ENCODE measurements at places on chromosomes 4 and X.

DNA sequence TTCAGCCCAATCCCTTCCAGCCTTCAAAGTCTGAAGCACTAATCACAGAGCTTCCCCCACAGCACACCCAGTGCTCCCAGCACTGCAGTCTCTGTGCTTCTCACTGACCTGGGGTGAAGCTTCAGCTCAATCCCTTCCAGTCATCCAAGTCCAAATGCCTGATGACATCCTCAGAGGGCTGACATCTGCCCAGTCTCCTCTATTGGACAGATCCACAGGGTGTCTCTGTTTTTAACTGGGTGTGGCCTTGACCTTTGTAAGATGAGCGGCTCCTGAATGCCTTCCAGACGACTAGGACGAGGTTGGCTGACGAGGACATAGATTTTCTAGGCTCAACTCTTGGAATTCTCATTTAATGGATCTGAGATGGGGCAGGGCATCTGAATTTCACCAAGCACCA lies 7.6 kb upstream of the SLC2A9 start:
- no peak for DNase-seq

GRCh38 chr4:121190389-121190788 lies 26.3 kb upstream of the TNIP3 start:
- no peak for DNase-seq

- DNase-seq = peak; percentile 35
Measured at GRCh38 chrX:87338510-87338909, 179.1 kb upstream of the KLHL4 start.

- no peak for DNase-seq
Measured at GRCh38 chrX:47380268-47380667, 9.9 kb downstream of the ZNF157 start.

- no peak for DNase-seq
Measured at GRCh38 chr4:4856071-4857000, 3.1 kb upstream of the MSX1 start.

GRCh38 chrX:109704563-109704962 lies 28.5 kb downstream of the ACSL4 start:
- no peak for DNase-seq

DNA sequence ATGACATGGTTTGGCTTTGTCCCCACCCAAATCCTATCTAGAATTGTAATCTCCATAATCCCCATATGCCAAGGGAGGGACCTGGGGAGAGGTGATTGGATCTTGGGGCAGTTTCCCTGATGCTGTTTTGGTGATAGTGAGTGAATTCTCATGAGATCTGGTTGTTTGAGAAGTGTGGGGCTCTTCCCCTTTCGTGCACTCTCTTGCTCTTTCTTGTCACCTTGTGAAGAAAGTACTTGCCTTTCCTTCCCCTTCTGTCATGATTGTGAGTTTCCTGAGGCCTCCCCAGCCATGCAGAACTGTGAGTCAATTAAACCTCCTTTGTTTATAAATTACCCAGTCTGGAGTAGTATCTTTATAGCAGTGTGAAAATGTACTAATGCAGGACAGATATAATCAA lies 36.4 kb upstream of the FREM3 start:
- no peak for DNase-seq

GRCh38 chr4:2510351-2511259 lies 25.8 kb upstream of the FAM193A start:
- no peak for DNase-seq

- DNase-seq = peak; percentile 15
Measured at GRCh38 chrX:139881572-139881971, 51.3 kb downstream of the ATP11C start.

GRCh38 chr4:102537269-102537668 lies 36.1 kb downstream of the NFKB1 start:
- DNase-seq = no peak

DNA sequence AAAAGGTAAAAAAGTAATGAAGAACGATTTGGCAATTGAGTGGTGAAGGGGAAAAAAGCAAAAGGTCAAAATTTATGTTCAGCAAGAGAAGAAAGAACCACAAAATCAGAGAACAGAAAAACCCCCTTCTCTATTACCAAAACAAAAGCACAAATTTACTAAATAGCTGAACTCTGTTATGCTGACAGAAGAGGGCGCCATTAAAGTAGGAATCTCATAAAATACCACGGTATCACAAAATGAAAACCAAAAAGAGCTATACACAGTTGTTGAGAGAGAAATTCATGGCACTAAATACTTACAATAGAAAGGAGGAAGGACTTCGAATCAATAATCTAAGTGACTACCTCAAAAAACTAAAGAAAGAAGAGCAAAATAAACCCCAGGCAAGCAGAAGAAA lies 69.6 kb upstream of the CXorf66 start:
- DNase-seq = no peak

DNA sequence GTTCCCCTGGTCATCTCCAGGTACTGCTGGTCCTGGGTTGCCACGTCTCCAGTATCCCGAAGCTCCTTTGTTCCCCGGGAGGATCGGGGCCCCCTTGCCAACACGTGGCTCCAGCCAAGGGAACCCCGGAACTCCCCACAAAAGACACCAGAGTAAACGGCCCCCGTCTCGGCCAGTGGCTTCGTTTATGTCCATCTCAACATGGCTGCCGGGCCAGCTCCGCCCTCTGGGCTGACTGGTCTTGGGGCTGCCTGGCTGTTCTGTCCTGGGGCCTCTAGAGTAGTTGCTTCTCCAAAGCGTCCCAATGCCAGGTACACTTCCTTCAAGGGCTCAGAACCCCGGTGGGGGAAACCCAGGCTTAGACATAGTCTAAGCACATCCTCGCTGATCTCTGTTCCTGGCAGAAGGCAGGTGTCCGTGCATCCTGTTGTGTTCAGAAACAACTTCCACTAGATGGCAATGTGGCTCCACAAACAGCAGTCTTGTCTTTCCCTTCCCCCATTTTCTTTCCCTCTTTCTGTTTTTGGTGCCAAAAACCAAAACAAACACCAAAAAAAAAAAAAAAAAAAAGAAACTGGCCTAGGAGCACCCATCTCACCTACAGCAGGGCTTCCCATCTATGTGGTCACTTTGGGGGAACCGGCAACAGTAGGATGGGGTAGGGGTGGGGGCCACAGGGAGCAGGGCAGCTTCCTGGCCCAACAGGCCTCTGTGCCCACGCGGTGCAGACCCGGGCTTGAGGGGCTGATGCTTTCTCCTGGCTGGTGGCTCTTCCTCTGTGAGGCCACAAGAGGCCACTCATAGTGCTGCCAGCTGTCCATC lies 35.3 kb downstream of the NBDY start:
- peak; percentile 85 for DNase-seq

DNA sequence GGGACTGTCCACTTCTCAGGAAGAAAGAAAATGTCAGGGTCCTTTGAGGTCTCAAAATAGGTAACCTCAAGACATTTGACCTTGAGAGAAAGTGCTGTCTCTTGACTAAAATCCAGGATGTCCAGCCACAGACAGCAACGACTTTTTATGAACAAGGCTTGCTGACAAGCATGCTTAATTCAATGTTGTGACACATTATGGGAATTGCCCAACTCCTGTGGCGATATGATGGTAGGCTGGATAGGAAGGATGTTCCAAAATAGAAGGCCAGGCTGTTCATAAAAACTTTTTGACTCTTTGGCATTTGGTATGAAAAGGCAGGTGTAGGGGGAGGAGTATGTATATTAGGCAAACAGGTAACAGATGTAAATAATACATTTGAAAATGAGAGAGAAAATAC lies 50.8 kb upstream of the EDNRA start:
- no peak for DNase-seq

GRCh38 chr4:1042352-1043055 lies 31.1 kb downstream of the FGFRL1 start:
- DNase-seq = no peak

DNA sequence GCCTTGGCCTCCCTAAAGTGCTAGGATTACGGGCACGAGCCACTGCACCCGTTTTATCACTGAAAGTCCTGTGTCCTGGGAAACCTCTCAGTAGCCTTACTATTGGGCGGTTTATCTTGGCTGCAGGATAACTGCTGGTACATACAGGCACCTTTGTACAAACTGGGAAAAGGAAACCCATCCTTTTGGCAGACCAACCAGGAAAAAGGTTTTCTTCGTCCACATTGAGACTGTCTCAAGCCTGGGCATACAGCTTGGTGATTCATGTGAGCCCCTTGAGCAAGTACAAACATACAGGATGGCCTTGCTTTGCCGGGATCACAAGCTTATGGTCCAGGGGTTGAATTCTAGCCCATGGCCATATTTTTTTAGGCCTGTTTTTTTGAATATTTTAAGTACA lies 32.8 kb downstream of the RWDD4 start:
- no peak for DNase-seq

DNA sequence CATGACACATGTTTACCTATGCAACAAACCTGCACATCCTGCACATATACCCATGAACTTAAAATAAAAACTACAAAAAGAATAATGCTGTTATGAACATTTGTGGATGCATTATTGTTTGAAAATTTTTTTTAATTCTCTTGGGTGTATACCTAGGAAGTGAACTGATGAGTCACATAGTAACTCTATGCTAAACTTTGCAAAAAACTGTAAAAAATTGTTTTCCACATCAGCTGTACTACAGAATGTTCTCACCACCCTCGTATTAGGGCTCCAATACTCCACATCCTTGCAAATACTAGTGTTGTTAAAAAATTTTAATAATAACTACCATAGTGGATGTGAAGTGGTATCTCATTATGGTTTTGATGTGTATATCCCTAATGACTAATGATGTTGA lies 33.3 kb upstream of the ZNF280C start:
- DNase-seq = no peak

GRCh38 chr4:31918891-31919290 lies 1198.7 kb downstream of the PCDH7 start:
- DNase-seq = no peak

- no peak for DNase-seq
Measured at GRCh38 chr4:162683659-162684370, 482.9 kb downstream of the NAF1 start.

DNA sequence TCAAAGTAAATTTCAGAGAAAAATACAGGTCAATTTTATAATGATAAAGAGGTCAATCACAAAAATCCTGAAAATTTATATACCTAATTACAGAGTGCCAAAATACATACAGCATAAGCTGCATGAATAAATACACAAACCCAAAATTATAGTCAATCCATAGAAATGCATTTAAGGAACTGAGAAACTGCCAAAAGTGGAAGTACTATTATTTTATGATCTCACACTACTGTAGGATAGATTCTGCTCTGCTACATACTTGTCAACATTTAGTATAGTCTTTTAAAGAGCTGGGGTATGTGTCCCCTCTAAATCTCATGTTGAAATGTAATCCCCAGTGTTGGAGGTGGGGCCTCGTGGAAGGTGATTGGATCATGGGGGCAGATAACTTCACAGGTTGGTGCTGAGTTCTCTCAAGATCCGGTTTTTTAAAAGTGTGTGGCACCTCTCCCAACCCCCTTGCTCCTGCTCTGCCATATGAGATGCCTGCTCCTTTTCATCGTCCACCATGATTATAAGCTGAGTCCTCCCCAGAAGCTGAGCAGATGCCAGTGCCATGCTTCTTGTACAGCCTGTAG lies 31.8 kb downstream of the CHIC2 start:
- no peak for DNase-seq

GRCh38 chr4:121321466-121321865 lies 59.4 kb downstream of the QRFPR start:
- no peak for DNase-seq

GRCh38 chrX:87409113-87409841 lies 108.3 kb upstream of the KLHL4 start:
- no peak for DNase-seq

GRCh38 chrX:20620306-20620705 lies 353.6 kb upstream of the RPS6KA3 start:
- no peak for DNase-seq

- no peak for DNase-seq
Measured at GRCh38 chr4:108644237-108644636, 6.2 kb upstream of the OSTC start.

GRCh38 chrX:19162851-19163250 lies 40.6 kb upstream of the ADGRG2 start:
- no peak for DNase-seq

- DNase-seq = no peak
Measured at GRCh38 chr4:1266881-1267763, 18.2 kb upstream of the CTBP1 start.

DNA sequence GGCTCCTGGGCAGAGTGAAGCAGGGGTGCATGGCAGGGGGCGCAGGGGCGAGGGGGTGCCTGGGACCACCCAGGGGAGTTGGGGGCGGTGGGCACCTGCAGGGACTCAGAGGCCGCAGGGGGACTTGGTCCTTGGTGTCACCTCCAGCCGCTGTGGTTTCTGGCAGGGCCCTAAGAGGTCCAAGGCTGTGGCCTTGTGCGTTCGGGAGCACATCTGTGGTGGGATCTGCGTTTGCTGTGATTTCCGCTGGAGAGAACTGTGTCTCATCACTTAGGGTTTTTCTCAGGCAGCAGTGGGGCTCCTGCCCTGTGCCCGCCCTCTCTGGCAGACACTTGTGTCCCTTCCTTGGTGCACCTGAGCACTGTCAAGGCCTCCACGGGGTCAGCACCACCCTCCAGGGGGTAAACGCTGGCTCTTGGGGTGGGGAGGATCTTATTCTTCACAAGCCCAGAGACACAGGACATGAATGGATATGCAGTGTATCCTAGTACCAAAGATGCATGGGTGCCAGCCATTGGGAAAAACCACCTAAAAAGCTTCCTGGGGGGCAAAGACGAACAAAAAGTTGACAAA lies 66.5 kb downstream of the ACOX3 start:
- DNase-seq = no peak

DNA sequence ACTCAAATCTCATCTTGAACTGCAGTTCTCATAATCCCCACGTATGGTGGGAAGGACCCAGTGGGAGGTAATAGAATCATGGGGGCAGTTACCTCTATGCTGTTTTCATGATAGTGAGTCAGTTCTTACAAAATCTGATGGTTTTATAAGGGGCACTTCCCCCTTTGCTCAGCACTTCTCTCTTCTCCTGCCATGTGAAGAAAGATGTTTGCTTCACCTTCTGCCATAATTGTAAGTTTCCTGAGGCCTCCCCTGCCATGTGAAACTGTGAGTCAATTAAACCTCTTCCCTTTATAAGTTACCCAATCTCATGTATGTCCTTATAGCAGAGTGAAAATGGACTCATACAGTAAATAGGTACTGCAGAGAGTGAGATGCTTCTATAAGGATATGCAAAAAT lies 1050.6 kb upstream of the GRIA3 start:
- no peak for DNase-seq

- DNase-seq = no peak
Measured at GRCh38 chrX:109393859-109394258, 88.0 kb downstream of the GUCY2F start.

GRCh38 chrX:85977218-85977617 lies 70.1 kb downstream of the CHM start:
- DNase-seq = no peak

Measured in putamen (tissue), 1 donor.